Effector CD8-positive, alpha-beta T cell (primary cell): ENCODE measurements at places on chromosomes 16 and 17.

DNA sequence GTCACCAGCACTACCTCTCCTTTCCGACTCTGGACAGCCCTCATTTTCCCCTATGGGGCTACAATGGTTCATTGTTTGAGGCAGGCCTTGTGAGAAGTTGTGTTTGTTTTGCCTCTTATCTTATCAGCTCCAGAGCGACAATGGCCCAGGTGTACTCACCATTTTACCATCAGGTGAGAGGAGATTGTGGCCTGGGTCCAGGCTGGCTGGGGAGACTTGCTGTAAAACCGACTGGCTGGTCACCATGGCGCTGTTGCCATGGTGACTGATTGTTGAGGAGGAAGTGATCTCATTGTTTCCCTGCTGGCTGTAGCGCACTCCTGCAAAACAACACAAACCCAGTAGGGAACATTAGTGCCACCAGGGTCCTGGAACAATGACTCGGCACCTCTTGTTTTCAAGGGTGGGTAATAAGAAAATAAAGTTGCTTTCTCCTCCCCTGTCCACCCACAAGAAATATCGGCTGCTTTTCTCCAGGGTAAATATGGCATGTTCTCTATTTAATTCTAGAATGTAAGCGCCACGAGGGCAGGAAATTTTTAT lies 34.4 kb downstream of the HNF1B start:
- no peak for DNase-seq

GRCh38 chr17:61574542-61575351 lies 16.3 kb downstream of the NACA2 start:
- DNase-seq, result no peak

DNA sequence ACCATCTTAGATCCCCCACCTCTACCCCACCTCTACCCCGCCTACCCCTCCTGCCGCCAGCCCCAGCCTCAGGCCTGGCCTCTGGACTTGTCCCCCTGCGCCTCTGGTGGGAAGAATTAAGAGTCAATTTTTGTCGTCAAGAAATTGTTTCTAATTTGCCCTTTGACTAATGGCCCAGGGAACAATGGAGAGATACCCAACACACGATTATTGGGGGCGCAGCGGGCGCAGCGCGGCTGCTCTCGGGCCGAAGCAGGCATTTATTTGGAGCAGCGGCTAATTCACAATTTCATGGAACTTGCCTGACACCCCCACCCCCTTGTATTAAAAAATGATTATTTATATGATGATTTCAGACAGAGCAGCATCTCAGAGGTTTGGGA lies 4.4 kb upstream of the BAHCC1 start:
- DNase-seq, result no peak

- DNase-seq, result no peak
These were observed 7.5 kb upstream of the SNTB2 start for GRCh38 chr16:69179328-69180010.

DNA sequence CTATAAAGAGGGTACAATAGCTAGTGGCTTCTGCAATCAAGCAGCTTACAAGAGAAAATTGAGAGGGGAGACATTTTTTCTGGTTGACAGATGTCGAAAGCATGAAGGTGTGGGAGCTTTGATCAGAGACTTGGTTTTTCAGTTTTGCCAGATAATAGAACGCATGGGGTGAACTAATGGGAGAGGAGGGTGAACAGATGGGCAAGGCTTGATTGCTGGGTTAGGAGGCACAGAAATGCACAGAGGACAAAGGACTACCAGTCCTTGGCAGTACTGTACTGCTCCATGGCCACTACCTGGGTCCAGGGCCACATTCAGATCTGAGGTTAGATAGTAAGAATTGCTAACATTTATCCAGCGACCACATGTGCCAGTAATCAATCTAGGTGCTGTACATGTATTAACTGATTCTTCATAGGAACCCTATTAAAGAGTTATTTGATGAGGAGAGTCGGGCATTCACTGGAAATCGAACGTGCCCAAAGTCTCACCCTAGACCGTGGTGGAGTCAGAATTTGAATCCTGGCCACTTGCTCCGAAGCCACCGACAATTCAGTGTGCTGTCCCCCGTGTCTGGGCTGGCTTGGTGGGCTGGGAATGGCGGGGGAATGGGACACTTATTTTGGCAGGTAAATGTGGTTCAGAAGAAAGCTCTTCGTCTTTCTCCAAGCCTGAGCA lies 873 bp upstream of the KSR1 start:
- DNase-seq, result no peak

- no peak for DNase-seq
These were observed 42.4 kb downstream of the IQCK start for GRCh38 chr16:19760356-19761060.

DNA sequence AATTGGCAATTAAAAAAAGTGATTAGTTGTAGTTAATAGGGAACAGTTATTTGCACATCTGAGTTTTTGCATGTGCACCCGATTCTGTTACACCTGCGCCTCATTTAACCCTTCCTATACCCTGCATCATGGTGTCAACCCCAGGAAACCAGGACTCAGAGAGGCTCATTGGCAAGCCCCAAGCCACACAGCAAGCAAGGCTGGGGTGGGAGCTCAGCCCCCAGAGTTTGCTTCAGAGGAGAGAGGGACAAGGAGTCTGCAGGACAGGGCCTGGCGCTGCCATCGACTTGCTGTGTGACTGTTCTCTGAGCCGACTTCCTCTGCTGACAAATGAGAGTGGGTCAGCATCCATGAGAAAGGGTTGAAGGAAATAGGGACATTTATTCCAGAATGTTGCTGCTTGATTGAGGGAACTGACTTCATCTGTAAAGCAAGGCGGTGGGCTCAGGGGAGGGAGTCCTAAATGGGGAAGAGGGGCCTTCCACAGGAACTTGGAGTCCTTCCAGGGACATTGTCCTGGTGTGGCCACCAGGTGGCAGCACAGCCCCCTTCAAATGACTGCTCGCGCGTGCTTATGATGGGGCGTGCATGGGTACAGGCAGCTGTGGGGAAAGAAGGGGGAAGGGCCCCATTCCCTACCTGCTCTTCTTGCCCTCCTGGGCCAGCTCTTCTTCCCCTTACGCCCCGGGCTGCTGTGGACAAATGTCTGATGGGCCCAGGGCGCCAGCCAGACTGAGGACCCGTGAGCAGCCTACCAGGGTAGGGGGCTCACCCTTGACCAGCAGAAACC lies 51.6 kb downstream of the NT5M start:
- peak; percentile 68 for DNase-seq

DNA sequence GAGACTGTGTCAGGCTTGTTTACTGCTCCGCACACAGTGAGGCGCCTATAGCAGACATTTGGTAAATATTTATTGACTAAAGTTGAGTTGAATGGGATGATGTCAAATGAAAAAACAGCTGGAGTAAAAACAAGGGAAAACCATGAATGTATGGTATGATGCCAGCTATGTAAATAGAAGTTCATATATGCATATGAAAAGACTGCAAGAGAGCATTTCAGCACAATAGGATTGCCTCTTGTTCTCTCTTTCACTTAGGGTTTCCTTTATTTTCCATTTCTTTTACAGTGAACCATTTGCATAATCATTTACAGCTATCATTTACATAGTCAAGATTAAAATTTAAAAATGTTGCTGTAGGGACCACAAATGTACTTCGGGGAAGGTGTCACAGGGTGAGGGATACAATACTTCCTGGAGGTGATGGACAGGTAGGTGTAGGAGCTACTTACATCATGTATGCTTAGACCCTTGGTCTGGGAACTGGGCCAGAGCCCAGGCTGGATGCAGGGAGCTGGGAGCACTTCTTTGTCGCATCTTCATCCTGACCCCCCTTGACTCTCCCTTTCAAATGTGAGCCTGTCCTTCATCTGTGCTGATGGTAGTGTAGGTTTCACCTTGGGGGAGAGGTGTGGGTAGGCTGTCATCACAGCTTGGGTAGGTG lies 113.3 kb downstream of the UTP18 start:
- no peak for DNase-seq

GRCh38 chr16:57623251-57624043 lies 5.0 kb upstream of the ADGRG1 start:
- DNase-seq, result no peak

DNA sequence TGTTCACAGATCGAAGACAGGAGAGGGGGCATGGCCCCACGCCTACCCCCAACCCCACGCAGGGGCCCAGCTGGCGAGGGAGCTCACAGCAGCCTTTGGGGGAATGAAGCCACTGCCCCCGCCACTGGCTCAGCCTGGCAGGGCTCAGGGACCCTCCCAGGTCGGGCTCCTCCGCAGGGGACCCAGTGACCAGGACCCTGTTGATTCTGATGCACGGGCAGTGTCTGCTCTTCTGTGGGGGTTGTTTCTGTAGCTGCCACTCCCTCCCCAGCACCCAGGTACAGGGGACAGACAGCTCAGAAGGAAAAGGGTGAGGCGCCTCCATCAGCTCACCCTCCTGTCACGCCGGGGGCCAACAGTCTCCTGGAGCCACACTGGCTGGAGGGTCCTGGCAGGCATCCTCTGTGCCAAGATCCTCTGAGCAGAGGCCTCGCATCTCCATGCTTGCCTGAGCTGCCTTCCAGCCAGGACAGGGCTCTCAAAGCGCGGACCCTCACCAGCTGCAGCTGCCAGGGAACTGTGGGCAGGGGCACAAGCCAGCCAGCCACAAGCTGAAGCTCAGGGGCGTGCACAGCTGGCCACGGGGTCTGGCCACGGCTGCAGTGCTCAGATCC lies 49.1 kb downstream of the ZNF778 start:
- DNase-seq, result no peak

GRCh38 chr16:50521246-50521900 lies 26.8 kb upstream of the NKD1 start:
- no peak for DNase-seq

DNA sequence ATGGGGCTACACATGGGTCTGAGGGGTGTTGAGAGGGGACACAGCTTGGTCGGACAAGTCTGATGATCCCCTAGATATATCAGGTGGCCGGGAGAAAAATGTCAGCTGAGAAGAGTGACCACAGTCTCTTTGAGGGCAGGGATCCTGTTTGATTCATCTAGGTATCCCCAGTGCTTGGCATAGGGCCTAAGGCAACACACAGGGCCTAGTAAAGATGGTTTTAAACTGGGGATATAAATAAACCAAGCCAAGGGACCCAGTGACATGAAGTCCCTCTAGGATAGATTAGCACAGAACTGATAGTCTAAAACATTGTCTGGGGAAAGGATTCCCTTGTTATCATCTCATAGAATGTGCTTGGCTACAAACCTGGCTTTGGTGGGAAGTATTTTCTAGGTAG lies 1.4 kb downstream of the ERCC4 start:
- no peak for DNase-seq

GRCh38 chr16:26196310-26196709 lies 504.6 kb downstream of the HS3ST4 start:
- DNase-seq, result no peak

- DNase-seq, result no peak
These were observed 60.7 kb downstream of the IRF8 start for GRCh38 chr16:85959686-85960085.

DNA sequence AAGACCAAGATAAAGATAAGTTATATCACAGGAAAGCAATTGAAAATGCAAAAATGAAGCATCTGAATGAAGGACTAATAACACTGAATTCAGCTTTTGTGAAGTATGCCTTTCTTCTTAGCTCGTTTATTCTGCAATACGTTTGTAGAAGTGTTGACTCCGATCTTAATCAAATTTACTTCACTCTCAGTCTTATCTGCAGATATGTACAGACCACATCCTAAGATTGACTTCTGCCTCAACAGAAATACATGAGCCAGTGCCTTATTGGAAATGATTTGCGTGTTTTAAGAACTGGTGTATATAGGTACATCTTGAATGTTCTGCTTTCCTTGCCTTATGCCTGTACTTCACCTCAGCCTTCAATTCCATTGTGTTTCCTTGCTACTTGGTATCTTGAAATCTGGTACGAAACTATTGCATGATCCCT lies 1.3 kb downstream of the ATF7IP2 start:
- DNase-seq, result no peak

DNA sequence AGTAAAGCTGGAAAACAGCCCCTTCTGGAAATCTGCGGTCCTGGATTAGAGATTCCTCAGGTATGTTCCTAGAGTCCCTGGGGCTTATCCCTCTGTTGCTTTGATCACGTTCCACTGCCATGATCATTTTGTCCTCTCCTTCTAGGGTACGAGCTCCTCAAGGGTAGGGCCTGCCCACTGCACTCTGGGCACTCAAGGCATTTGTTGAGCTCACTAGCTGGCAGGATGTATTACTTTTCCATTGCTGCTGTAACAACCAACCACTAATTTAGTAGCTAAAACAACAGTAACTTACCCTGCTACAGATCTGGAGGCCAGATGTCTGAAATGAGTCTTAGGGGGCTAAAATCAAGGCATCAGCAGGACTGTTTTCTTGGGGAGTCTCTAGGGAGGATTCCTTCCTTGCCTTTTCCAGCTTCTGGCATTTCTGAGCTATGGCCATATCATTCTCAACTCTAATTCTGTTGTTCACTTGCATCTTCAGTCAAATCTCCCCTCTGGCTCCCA lies 65.7 kb downstream of the ARSG start:
- no peak for DNase-seq

DNA sequence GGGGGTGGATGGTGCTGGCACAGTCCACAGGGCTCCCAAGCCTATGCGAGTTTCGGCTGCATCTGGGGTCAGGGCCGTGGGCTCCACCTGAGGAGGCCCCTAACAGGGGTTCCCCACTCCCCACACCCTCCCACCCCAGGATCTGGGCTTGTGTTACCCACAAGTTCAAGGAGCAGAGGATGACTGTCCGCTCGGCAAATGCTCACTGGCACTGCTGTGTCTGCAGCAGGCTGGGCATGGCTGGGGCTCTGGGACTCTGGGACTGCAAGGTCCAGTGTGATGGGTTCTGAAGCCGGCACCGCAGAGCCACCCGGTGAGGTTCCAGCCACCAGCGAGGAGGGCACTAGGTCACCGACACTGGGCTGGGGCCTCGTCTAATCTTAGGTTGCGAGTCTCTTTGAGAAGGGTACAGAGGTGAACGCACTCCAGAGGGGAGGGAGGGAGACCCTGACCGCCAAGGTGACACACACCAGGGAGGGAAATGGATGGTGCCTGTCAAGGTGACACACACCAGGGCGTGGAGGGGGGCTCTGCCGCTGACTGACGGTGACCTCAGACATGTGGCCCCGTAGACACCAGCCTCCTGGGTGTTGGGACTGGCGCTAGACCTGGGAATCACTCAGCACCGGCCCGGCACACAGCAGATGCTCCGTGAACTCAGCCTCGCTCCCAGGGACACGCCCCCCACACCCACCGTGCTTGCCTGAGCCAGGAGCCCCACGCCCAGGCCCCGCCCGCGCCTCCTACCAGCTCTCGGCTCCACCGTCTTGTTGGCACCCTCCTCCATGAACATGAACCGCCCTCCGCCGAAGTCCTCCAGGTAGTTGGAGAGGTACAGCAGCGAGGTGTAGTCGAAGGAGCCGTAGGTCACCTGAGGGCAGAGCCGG lies 20.5 kb upstream of the HEXD start:
- DNase-seq, result no peak

GRCh38 chr16:15041271-15042004 lies 14.4 kb downstream of the NTAN1 start:
- no peak for DNase-seq

DNA sequence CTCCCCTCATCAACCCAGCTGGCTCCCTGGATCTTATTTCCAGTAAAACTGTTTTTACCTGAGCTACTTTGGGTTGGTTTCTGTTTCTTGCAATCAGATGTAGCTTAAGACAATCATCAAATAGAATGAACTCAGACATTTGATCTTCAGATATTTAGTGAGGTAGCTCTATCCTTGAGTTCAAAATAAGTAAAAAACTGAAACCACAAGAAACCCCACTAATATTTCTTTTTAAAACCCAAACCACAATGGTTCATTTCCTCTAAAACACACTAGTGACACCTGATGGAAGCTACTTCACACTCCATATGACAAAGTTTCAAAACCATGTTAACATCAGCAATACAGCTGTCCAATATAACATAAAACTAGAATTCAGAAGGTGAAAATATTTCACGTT lies 37.8 kb downstream of the CACNG1 start:
- no peak for DNase-seq

- DNase-seq, result no peak
These were observed 1.1 kb upstream of the RAPGEFL1 start for GRCh38 chr17:40175928-40176753.
